ENCODE measurements at places on chromosomes 3 and 15.

- DNase-seq: no peak
Measured at GRCh38 chr3:88061746-88062145, 2.7 kb downstream of the ZNF654 start.

DNA sequence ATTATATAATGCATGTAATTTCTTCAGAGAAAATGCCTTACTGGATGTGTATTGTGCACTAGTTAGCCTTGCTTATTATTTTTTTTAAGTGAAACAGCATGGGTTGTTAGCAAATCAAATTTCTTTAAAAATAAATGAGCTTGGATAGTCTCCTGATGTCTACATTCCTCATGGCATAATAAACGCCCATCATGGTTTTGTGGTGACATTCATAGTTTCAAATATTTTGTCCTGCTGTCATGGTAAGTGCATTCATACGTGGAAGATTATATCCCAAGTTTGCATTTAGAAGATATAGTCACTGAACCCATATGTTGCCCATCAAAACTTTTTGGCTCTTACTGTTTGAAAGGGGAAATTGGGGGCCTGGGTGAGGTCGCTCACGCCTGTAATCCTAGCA, 130.7 kb downstream of the ALCAM start:
- no peak for DNase-seq

- DNase-seq: no peak
Measured at GRCh38 chr3:143637133-143637532, 211.1 kb downstream of the SLC9A9 start.

- DNase-seq: no peak
Measured at GRCh38 chr3:14170531-14171159, 7.8 kb downstream of the XPC start.

- DNase-seq: no peak
Measured at GRCh38 chr3:152317956-152318355, 49.2 kb downstream of the MBNL1 start.

GRCh38 chr3:112056451-112056929, 22.0 kb downstream of the TMPRSS7 start:
- DNase-seq: no peak

- DNase-seq: no peak
Measured at GRCh38 chr15:73930371-73930770, 4.1 kb downstream of the LOXL1 start.

DNA sequence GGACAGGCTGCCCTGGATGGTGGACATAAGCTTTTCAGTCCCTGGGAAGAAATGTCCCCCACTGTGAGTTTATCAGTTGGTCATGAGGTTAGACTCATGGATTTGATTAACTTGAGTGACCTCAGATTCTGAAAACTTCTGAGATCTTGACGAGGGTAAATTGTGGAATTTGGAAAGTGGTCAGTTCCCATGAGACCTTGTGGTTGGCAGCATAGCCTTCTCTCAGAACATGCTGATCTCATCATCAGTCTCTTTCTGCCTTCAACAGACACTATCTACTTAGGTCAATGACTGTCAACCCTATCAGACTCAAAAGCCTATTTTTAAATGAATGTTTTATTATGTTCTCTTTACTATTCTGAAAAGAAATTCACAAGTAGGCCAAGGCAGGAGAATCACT, 45.6 kb upstream of the NDUFB4 start:
- no peak for DNase-seq

GRCh38 chr3:132543011-132543739, 53.9 kb upstream of the ACKR4 start:
- no peak for DNase-seq

DNA sequence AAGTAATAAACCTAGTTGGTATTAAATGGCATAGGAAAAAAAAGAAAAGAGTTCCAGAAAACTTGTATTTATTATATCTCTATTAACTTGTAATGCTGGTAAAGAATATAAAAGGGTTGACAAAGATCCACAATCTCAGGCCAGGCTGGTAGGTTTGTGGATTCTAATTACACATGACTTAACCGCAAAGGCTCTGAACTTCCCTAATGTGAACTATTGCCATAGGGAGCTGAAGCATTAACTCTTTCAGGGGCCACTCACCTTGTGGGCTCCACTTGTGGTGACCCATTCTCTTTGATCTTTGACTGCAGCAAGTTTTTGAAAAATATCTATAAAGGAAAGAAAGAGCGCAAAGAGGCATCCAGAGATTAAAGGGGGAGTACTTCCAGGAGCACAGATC, 58.5 kb downstream of the NEK10 start:
- DNase-seq: no peak

- no peak for DNase-seq
Measured at GRCh38 chr3:137110392-137110996, 152.7 kb downstream of the IL20RB start.

DNA sequence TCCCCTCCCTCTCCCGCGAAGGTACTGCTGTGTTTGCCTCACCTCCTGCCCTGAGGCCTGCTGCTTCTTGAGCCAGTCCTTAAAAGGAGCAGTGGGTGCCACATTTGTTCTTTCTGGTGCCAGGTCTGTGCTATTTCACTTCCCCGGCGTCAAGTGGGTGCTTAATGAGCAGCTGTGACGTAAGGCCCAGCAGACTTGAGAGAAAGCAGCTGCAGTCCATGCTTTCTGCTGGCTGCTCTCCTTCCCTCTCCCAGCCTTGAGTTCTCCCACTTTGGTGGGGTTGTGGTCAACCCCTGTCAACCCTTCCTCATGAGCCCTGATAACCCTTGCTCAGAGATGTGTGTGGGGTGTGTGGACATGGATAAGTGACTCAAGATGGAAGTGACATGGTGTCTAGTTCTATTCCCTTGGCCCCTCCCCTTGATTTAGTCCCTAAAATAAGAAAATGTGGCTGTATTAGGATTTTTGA, 6.9 kb downstream of the INAFM2 start:
- no peak for DNase-seq

DNA sequence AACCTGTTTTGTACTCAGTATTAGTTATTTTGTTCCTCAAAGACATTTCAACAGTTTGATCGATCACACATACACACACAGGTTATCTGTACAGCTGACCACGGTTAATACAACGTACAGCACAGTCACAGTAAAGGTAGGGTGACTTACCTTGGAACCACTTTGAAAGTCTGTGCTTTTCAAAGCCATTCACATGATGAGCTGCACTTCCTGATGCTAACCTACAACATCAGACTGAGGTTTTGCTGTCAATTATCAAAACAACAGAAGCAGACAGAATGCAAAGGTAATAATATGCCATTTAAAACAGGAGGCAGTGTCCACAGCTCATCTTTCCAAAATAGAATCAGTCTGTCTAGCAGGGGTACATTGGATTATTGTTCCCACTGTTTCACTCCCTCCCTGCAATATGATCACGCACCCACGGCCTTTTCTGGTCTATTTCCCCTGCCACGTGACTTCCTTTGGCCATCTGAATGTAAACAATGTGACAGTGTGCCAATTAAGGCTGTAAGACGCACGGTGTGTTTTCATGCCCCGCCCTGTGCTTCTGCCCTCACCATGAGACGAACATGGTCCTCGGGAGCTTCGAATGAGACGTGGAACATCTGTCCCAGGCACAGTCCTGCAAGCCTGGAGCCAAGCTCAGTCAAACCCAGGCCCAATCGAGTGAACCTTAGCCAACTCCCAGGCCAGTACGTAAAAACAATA, 102.4 kb downstream of the FMN1 start:
- no peak for DNase-seq

GRCh38 chr3:58215317-58216025, 4.7 kb upstream of the DNASE1L3 start:
- no peak for DNase-seq

DNA sequence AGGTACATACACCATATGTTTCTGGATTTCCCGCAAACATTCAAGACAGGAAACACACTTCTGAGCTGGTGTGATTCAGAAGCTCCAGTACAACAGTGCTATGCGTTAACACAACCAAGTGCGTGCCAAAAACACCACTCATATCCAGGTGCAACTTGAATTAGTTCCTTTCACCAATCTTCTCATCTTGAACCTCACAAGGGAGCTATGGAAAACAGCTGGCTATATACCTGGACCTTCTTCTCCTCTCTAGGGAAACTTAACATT, 31.3 kb downstream of the SUSD5 start:
- DNase-seq: no peak

- no peak for DNase-seq
Measured at GRCh38 chr15:77738038-77738370, 105.3 kb upstream of the LINGO1 start.

DNA sequence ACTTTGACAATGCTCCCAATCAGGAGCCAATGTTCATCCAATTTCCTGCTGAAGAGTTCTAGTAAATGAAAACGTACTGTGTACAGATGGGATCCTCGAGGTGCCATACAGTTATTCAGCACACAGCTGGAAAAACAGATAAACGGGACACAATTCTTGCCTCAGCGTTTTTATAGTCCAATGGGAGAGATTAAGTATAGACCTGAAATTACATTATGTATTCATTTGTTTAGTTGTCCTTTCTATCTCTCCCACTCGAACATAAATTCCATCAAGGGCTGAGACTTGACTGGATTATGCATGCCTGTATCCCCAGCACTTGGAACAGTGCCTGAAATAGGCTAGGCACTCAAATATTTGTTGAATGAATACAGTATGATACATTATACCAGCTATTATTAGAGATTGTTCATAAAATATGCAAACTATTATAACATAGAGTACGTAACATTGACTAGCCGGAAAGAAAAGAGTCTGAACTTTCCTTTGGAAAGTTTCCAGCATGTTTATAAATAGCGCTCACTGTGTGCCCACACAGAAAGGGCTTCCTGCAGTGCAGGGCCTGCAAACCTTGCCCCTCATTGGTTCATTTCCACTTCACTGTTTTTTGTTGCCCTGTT, 27.4 kb upstream of the SNTN start:
- DNase-seq: no peak

DNA sequence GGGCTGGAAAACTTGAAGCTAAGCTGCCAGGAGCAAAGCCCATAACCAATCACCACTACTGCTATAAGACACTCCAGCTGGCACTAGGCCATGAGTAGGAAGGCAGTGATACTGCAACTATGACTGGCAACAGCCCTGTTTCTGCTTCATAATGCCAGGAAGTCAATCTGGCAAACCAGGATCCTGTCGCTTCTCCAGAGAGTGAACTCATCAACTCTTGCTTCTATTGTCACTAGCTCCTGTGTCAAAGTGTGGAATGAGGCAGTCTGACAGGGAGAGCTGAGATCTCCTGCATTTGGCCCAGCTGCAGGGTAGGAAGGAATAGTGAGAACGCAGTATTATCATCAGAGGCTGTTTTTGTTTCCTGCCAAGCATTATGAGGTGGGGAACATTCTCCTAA, 105.3 kb downstream of the CTNNB1 start:
- DNase-seq: no peak

- DNase-seq: no peak
Measured at GRCh38 chr3:186374376-186374775, 12.3 kb upstream of the DGKG start.

DNA sequence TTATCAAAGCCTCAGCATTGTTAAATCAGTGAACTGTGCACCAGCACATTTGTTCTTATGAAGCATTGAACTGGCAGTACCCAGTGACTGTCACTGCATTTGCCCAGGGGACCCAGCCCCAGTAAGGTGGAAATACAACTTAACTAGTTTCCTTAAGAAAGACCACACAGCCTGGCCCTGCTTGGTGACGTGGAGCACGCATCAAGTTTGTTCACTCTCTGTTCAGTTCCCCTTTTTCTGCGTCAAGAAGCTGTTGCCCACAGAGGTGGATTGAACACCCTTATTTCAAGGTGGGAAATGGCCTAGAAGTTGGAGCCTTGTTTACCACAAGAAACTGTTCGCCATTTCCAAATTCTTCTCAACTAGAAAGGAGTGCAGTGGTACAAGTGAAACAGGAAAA, 69.9 kb upstream of the AGBL1 start:
- DNase-seq: no peak

- no peak for DNase-seq
Measured at GRCh38 chr3:75089841-75090240, 475.4 kb upstream of the CNTN3 start.

DNA sequence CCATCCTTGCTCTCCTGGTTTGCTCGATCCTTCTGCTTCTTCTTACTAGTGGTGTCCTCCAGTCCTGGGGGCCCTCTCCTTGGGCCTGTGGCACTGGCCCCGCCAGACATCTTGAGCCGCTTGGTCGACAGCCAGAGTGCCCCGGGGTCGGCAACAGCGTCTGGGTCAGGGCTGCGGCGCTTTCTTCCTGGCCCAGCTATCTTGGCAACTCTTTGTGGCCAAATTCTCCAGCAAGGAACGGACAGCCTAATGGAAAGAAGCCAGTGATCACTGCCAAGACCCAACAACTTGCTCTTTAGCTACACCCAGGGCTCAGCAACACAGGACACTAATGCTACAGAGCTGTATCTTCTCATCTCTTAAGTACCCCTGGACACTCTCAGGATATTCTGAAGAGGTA, 1.6 kb downstream of the USP19 start:
- DNase-seq: no peak

DNA sequence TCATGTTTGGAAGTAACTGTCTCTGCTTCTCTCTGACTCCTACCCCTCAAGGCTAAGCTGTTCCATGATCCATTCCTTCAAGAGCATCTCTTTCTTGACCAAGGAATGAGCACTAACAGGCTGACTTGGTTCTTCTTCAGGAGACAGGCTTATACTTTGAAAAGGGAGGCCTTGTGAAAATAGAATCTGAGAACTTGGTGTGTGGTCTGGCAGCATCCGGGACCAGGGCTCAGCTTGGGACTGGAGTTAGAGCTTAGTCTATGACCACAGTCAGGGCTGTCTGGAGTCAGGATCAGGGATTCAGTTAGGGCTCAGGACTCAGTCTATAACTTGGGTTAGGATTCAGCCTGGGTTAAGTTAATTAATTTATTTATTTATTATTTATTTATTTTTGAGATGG, 44.9 kb upstream of the SLC6A6 start:
- no peak for DNase-seq

GRCh38 chr3:47542471-47543173, 29.1 kb upstream of the ELP6 start:
- DNase-seq: no peak

DNA sequence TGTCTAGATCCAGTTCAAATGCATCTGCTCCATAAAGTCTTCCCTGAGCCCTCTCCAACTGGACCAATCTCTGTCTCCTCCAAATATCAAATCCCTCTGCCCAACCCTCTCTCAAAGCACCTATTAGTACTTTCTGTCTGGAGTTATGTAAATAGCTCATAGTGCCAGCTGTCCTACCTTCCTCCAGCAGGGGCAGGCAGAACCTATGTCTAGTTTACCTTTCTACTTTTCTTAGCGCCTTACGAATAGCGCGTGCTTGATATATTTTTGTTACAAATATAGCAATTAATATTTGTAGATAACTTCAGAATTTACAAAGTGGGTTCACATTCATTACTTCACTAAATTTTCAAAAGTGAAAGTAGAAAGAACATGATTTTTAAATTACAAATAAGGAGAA, 14.0 kb upstream of the CCDC80 start:
- DNase-seq: no peak
